Urinary bladder (tissue), 4 donors: ENCODE measurements at places on chromosomes 1 and 21. TPM values are rescaled to one million over a fixed set of nuclear protein-coding genes. Genes with fewer than 3 reads are reported as not detected.

DNA sequence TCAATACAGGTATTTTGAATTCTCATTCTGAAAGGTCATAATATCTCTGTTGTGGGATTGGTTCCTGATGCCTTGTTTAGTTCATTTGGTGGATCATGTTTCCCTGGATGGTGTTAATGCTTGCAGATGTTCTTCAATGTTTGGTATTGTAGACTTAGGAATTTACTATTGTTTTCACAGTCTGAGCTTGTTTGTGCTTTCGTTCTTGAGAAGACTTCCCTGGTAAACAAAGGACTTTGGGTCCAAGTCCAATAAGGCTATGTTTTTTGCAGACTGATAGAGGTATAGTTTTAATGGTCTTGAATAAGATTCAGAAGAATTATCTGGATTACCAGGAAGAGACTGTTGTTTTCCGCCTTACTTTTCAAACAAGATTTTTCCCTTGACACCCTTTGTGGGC, 1646.3 kb downstream of the AMY1C start:
- no peak for DNase-seq

DNA sequence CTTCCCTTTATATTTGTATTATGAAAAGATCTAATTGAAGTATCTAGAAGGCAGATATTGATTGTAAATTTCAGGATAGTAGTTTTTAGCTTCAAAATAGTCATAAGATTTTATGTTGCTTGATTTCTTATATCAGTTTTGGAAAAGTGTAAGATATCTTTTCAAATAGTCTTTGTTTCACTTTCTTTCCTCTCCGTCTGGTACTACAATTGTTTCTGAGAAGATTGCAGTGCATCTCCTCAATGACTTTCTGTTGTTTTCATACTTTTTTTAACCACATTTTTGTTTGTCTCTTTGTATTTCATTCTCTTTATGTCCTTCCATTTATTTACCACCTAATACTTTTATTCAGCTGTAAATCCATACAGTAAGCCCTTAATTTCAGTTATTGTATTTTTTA, 964.6 kb upstream of the B3GALT2 start:
- no peak for DNase-seq

DNA sequence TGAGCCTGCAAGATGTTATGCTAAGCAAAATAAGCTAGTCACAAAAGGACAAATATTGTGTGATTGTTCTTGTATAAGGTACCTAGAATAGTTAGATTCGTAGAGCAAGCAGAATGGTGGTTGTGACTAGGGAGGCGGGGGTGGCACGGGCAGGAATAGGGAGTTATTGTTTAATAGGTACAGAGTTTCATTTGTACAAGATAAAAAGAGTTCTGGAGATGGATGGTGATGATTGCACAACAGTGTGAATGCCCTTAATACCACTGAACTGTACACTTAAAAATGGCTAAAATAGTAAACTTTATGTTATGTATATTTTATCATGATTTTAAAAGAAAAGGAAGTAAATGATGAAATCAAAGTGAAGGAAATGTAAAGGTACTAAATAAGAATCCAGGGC, 20.6 kb downstream of the LRRC42 start:
- DNase-seq, result no peak

- no peak for DNase-seq
These were observed 2.7 kb downstream of the RAB29 start for GRCh38 chr1:205772607-205773032.

- no peak for DNase-seq
These were observed 1.7 kb downstream of the S100B start for GRCh38 chr21:46603228-46603627.

DNA sequence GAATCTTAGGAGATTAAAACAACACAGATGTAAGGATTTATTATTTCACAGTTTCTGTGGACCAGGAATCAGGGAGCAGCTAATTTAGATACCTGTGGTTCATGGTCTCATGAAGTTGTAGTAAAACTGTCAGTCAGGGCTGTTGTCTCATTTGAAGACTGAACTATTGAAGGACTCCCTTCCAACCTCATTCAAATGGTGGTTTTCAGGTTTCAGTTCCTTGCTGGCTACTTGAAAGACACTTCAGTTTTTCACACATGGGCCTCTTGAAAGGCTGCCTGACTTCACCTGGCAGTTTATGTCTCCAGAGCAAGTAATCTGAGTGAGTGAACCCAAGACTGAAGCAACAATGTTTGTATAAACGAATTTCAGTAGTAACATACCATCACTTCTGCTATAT, 915.9 kb downstream of the PLA2G4A start:
- no peak for DNase-seq

- DNase-seq, result no peak
These were observed 2.1 kb downstream of the SAMD11 start for GRCh38 chr1:925561-926421.

RHBG gene
- total RNA-seq, result not detected
